ENCODE measurements at places on chromosomes 7 and 10.

DNA sequence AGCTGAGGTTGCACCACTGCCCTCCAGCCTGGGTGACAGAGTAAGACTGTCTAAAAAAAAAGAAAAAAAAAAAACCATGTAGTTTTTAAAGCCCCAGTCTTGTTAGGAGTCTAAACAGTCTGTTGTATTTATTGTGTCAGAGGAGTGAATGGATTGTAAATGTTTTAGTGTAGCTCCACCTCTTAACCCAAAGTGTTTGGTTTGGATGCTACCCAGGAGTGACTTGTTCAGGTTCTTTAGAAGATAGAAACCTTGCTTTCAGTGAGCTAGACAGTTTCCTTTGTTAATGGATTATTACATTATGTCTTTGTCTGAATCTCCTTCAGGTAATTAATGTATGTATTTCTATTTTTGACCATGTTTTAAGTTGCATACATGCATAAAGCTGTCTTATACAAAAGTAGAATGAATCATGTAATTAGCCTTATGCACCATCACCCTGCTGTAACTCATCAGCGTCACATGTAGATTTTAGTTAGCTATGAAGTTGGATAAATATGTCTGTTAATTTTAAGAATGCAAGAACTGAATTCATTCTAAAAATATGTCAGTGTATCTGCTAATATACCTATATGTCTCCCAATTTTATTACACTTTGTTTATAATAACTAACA lies 97.7 kb downstream of the TAF3 start:
- no peak for DNase-seq

GRCh38 chr10:71217266-71218045 lies 5.1 kb downstream of the UNC5B start:
- no peak for DNase-seq

- DNase-seq: no peak
These were observed 43.5 kb downstream of the STRA8 start for GRCh38 chr7:135277161-135277560.

GRCh38 chr10:79380125-79380945 lies 33.1 kb downstream of the PPIF start:
- no peak for DNase-seq

- no peak for DNase-seq
These were observed 515.8 kb upstream of the MKI67 start for GRCh38 chr10:128642023-128642422.

DNA sequence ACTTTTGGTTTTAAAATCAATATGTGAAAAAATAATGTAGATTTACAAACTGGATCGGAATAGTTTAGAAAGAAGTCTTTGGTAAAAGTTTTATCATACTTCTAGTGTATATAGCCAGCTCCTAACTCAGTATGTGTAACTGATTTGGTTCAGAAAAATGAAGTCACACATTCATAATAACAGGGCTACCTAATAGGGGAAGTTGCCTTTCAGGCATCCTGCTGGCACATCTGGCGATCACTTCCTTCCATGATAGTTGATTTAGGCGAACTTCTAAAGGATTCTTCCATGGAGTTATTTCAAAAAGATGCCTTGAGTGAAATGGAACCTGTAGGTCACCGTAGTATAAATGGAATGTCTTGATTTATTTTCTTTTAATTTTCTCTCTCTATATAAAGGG lies 69.1 kb downstream of the SHH start:
- no peak for DNase-seq

DNA sequence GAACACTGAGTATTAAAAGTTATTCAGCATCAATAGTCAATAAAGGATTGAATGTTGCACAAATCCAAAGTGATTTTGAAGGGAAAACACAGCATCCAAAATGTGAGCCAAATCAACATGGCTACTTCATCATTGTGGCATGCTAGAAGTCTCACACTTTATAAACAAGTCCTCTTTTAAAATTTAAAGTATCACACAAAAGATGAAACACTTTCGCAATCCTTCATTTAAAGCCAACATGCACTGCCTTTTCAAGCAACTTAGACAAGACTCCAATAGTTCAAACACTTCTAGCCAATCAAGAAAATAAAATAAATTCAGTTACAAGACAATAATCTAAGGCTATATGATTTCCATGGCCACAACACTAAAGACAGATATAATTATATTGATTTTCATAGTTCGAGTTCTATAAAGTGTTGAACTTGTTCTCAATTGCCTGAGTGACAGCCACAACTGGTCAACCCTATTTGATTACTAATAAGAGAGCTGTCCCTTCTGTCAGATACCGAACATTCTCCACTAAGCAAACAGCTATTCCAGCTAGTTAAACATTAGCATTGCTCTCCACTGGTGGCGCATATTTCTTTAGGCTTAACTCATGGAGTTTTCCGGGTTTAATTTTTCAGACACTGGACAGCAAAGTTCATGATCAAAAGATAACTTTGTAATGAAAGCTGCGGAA lies 8.3 kb downstream of the EBF3 start:
- DNase-seq: no peak

DNA sequence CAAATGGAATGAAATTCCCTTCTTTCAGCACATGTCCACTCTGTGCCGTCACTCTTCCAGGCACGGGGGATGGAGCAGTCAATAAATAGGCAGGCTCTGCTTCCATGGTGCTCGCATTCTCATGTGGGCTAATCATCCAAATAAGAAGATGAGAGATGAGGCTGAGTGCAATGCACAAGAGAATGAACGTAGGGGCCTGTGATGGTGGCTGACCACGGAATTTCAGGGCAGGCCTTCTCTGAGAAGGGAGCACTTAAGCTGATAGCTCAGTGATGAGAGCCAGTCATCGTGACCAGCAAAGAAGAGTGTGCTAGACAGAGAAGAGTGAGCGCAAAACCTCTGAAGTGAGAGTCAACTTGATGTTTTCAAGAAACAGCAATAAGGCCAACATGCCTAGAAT lies 47.9 kb downstream of the TAF3 start:
- no peak for DNase-seq

- no peak for DNase-seq
These were observed 32.6 kb downstream of the PWWP2B start for GRCh38 chr10:132429281-132430230.

GRCh38 chr7:148398844-148399365 lies 191.7 kb upstream of the C7orf33 start:
- no peak for DNase-seq

DNA sequence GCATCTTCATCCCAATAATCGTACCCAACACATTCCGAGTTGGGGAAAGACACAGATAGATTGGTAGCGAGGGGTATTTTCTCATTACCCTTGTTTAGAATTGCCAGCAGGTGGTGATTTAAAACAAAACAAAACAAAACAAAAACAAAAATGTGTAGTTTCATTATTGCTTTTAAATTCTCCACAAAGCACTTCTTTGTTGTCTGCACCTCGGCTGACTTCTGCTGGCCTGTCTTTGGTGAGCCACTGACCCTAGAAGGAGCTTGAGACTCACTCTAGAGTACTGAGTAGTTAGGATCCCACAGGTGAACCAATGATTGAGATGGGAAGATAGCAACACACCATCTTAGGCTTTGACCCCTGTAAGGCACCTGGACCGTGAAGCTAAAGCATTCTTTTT lies 105.4 kb upstream of the BET1 start:
- no peak for DNase-seq

DNA sequence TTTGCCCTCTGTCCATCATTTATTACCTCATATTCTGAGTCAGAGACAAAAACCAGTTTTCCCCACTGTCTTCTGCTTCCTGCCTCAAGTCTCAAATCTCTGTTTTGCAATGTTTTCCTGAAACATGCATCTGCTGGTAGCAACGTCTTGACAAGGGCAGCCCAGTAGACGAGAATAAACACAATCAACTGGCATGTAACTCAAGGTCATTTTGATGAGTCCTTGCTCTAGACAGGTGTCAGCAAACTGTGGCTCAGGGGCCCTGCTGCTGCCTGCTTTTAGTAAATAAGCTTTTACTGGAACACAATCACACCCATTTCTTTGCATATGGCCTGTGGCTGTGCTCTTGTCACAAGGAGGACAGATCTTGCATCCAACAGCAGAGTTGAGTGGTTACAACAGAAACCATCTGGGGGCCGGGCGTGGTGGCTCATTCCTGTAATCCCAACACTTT lies 59.8 kb downstream of the ITIH5 start:
- DNase-seq: no peak

DNA sequence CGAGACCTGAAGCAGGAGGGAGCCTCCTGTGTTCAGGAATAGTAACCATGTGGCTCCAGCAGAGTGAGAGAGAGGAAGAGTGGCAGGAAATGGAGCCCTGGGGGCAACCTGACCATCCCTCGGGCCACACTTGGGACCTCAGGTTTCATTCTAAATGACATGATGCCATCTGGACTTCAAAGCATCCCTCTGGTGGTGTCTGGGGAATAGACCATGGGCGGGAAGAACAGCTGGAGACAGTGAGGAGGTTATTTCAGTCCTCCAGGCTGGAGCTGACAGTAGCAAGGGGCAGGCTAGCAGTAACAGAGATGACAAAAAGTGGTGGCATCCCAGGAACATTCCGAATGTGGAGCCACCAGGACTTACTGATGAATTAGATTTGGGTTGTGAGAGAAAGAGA lies 44.8 kb downstream of the AKR1B1 start:
- DNase-seq: no peak

GRCh38 chr7:13627455-13627854 lies 362.0 kb downstream of the ETV1 start:
- DNase-seq: no peak

DNA sequence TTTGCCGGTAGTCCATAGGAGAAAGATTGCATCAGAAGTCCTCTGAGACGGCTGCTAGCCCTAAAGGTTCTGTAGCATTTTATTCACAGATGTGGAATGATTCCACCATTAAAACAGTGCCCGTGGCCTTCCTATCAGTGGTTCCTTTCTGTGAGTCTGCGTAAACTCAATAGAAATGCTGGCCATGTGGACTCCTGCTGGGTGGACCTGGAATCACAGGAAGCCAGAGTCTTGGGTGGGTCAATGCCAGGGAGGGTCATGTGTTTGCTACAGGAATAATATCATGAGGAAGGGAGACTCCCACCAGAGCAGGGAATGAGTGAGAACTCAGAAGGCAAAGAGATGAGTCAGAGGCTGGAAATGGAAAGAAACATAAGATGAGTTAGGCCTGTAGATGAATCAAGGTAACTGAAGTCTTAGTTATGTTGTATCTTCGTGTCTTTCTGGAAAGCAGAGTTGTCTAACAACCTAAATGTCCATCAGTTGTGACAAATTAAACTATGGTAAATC lies 410.4 kb upstream of the AUTS2 start:
- no peak for DNase-seq

GRCh38 chr10:35506741-35507140 lies 98.4 kb upstream of the GJD4 start:
- no peak for DNase-seq

- DNase-seq: no peak
These were observed 303.5 kb downstream of the BBS9 start for GRCh38 chr7:33432821-33433220.

DNA sequence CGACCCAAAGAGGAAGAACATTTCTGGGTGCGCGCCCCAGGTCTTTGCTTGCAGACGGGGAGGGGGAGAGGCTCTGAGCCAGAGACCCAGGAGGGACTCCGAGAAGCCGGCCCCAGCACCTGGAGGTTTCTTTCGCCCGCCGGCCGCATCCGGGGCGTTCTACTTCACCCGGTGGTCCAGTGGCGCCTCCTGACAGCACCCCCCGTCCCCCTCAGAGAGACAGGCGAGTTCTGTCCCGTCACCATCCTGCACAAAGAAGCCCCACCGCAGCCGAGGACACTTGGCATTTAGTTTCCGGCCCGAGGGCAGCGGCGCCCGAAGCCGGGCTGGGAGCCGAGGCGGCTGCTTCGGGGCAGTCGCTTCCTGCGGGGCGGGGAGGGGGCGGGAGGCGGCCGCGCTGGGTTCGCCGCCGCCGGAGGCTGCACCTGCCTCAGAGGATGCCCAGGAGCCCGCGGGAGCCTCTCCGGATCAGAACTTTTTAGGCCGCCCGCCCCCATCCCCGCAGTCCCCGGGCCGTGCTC lies at the start of gene TMEM178B:
TSS of gene TMEM178B (plus strand) at position 424 of the 521 bp plus-strand sequence.
- no peak for DNase-seq

GRCh38 chr7:151890355-151891004 lies 13.6 kb upstream of the PRKAG2 start:
- DNase-seq: no peak

- DNase-seq: no peak
These were observed at the start of gene PLPP4 for GRCh38 chr10:120456626-120457430. PLPP4 (plus strand) TSS chr10:120457227; CDS start chr10:120457306, 79 bp downstream.

- DNase-seq: no peak
These were observed 397.2 kb downstream of the TCERG1L start for GRCh38 chr10:130914367-130914766.
